ENCODE measurements at places on chromosomes 16 and 17. TPM values are rescaled to one million over a fixed set of nuclear protein-coding genes. Genes with fewer than 3 reads are reported as not detected.
A peak's percentile ranks its signal among the peaks of the same experiment; 100 is the strongest.

Gene ALOX12
- 1.3 TPM for total RNA-seq

Gene SYNRG
- total RNA-seq, result 137 TPM

Gene CRHR1
- not detected for total RNA-seq

Gene P2RX5
- total RNA-seq, result 15.4 TPM

Gene KRT33B
- total RNA-seq, result not detected

Gene NPIPA3
- total RNA-seq, result not detected

DNA sequence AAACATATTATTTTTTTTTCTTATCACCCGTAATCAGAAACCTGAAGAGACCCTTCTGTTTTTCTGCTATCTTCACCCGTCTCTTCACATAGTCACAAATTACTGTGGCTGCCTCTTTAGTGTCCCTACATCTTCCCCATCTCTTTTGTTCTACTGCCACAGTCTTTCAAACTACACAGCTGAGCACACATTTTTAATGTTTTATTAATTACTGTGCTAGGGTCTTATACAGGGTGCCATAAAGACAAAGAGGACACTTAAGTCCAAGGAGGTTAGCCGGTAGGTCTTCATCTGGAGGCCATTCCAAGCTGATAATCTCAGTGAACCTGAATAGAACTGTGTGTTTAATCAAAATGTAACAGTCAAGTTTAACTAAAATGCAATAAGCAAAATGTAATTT is 20.7 kb downstream of the CNTNAP4 start:
- no peaks in the 10 kb centered on the region for H3K4me1 ChIP-seq
- DNase-seq, result no peak
- H3K36me3 ChIP-seq, result no peaks in the 10 kb centered on the region
- no peak overlapping the region for H3K4me3 ChIP-seq

GRCh38 chr17:45440161-45440778 is 7.6 kb upstream of the ARHGAP27 start:
- H3K27me3 ChIP-seq, result no peaks in the 10 kb centered on the region
- no peak overlapping the region for H3K27ac ChIP-seq
- peaks cover 31% of the 10 kb centered on the region for H3K36me3 ChIP-seq
- H3K4me1 ChIP-seq, result peaks cover 5% of the 10 kb centered on the region

- DNase-seq, result peak; percentile 93
- H3K4me1 ChIP-seq, result peaks cover 38% of the 10 kb centered on the region
- no peaks in the 10 kb centered on the region for H3K27me3 ChIP-seq
- no peak overlapping the region for H3K4me3 ChIP-seq
Measured at GRCh38 chr17:41308251-41308917, 725 bp downstream of the KRTAP16-1 start.

- no peak for DNase-seq
- no peak overlapping the region for H3K4me3 ChIP-seq
- H3K27me3 ChIP-seq, result no peaks in the 10 kb centered on the region
Measured at GRCh38 chr17:19709841-19710240, 6.5 kb downstream of the SLC47A2 start.

- no peak for DNase-seq
- H3K27ac ChIP-seq, result no peak overlapping the region
- H3K4me1 ChIP-seq, result peaks cover 8% of the 10 kb centered on the region
- no peak overlapping the region for H3K4me3 ChIP-seq
Measured at GRCh38 chr17:30337393-30337999, 3.6 kb upstream of the TMIGD1 start.

DNA sequence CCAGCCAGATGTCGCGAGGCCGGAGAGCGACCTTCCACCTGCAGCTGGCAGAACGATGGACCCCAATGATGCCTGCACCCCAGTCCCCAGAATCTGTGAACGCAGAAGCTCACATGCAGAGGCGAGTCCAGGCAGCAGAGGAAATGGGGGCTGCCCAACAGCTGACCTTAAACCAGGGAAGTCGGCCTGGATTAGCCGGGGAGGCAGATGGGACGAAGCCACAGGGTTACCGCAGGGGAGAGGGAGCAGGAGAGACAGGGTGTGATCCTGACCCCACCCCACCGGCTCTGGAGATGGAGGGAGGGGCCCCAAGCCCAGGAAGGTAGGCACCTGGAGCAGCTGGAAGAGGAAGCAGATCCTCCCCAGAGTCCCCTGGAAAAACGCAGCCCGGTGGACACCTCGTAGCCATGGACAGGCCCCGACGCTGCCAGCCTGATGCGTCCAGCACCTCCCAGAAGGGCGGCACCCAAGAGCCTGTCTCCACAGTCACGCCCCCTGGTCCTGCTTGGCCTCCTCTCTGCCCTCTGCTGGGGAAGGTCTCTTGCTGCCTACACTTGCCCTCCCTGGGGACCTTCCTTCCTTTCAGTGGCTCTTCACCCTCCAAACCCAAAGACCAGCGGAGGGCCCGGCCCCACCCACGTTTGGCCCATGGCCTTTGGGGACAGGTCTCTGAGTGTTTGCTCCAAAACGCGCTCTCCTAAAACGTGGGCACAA is 37.3 kb downstream of the PIEZO1 start:
- peaks cover 8% of the 10 kb centered on the region for H3K36me3 ChIP-seq
- H3K4me1 ChIP-seq, result peaks cover 35% of the 10 kb centered on the region
- no peak overlapping the region for H3K4me3 ChIP-seq
- H3K27ac ChIP-seq, result no peak overlapping the region
- no peak for DNase-seq
- no peaks in the 10 kb centered on the region for H3K27me3 ChIP-seq

GRCh38 chr17:19357761-19358160 is 4.8 kb downstream of the B9D1 start:
- no peak for DNase-seq
- no peak overlapping the region for H3K27ac ChIP-seq
- no peaks in the 10 kb centered on the region for H3K27me3 ChIP-seq
- H3K4me3 ChIP-seq, result no peak overlapping the region
- H3K4me1 ChIP-seq, result peaks cover 8% of the 10 kb centered on the region

GRCh38 chr16:84065536-84066132 is 23.0 kb upstream of the SLC38A8 start:
- H3K4me1 ChIP-seq, result peaks cover 4% of the 10 kb centered on the region
- no peaks in the 10 kb centered on the region for H3K27me3 ChIP-seq
- H3K27ac ChIP-seq, result no peak overlapping the region
- H3K36me3 ChIP-seq, result peaks cover 87% of the 10 kb centered on the region
- DNase-seq, result peak; percentile 54
- H3K4me3 ChIP-seq, result no peak overlapping the region

DNA sequence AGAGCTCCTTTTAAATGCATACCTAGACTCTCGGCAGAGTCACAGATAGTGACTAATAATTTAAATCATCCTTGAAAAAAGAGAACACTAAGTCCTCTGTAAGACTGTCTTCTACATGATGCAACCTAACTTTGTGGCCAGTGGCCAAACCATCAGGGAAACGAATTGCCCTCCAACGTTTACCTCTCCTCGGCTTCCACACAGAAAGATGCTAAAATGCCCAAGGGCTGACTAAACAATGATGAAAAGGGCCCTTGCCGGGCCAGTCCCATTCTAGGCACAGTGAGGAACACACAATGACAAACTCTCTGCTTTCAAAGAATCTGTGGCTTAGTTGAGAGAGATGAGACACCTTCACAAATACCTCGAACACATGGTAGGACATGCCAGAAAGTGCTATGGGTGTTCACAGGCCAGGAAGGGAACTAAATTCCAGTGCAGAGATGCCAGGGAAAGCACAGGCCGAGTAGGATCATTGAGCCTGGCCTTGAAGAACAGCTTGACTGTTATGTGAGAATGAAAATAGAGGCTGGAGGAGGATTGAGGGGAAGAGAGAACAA is 35.3 kb upstream of the PITPNM3 start:
- peaks cover 66% of the 10 kb centered on the region for H3K36me3 ChIP-seq
- no peak for DNase-seq
- no peak overlapping the region for H3K4me3 ChIP-seq
- H3K27ac ChIP-seq, result no peak overlapping the region

GRCh38 chr17:35947156-35947585 is 3.7 kb upstream of the LYZL6 start:
- DNase-seq, result peak; percentile 33
- no peaks in the 10 kb centered on the region for H3K27me3 ChIP-seq
- no peaks in the 10 kb centered on the region for H3K36me3 ChIP-seq
- peaks cover 10% of the 10 kb centered on the region for H3K4me1 ChIP-seq
- no peak overlapping the region for H3K4me3 ChIP-seq

- no peak overlapping the region for H3K27ac ChIP-seq
- no peaks in the 10 kb centered on the region for H3K36me3 ChIP-seq
- H3K4me3 ChIP-seq, result no peak overlapping the region
- H3K4me1 ChIP-seq, result no peaks in the 10 kb centered on the region
Measured at GRCh38 chr16:49096176-49096945, 185.3 kb downstream of the CBLN1 start.

GRCh38 chr17:4357030-4357628 is 9.3 kb downstream of the UBE2G1 start:
- no peaks in the 10 kb centered on the region for H3K27me3 ChIP-seq
- DNase-seq, result no peak
- peaks cover 7% of the 10 kb centered on the region for H3K4me1 ChIP-seq
- no peak overlapping the region for H3K4me3 ChIP-seq

GRCh38 chr17:2289878-2290478 is 13.6 kb downstream of the SMG6 start:
- no peak for DNase-seq
- no peak overlapping the region for H3K4me3 ChIP-seq
- H3K4me1 ChIP-seq, result no peaks in the 10 kb centered on the region
- H3K27ac ChIP-seq, result no peak overlapping the region
- H3K36me3 ChIP-seq, result peaks cover 54% of the 10 kb centered on the region

DNA sequence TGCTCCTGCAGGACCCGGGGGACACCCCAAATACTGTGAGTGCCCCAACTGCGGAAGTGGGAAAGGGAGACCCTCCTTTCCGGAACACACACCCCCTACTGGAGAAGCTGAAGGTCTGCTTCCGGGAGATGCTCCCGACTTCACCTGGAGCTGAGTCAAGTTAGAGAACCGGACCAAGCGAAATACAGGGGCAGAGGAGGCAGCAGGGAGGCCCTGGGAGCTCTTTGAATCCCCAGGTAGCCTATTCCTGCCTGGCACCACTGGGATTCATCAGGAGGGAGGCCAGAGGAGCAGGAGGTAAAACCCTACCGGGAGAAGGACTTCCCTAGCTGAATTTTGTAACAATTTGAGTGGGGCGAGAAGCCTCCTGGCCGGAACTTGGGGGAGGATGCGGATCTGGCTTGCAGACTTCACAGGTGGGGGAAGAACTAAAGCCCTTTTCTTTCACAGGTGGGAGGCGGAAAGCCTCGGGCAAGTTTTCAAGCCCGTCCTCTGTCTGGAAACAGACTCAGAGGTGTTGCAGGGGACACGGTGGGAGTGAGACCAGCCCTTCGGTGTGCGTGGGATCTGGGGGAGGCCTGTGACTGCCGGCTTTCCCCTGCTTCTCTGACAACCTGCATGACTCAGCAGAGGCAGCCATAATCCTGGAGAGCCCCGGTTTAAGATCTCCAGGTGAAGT is 22.4 kb upstream of the TEKT1 start:
- H3K27ac ChIP-seq, result peak overlapping the region; percentile 51
- DNase-seq, result peak; percentile 41
- H3K4me3 ChIP-seq, result peak overlapping the region; percentile 31
- no peaks in the 10 kb centered on the region for H3K36me3 ChIP-seq
- peaks cover 19% of the 10 kb centered on the region for H3K4me1 ChIP-seq

DNA sequence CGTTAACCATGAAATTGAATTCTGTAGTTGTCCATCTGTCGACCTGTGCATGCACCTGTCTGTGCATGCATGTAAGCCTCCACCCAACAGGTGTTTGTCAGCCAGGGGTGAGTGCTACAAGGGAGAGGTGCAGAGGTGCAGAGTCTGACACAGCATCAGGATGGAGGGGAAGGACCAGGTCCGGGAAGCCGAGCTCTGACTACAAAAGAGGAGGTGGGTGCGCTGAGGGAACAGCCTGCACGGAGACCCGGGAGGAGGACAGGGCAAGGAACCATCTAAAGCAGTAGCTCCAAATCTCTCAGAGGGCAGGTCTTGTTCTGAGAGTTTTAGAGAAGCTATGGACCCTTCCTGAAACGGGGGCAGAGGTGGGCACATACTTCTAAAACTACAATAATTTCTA is 54.1 kb downstream of the B9D1 start:
- H3K27ac ChIP-seq, result no peak overlapping the region
- no peaks in the 10 kb centered on the region for H3K36me3 ChIP-seq
- no peak for DNase-seq
- H3K4me1 ChIP-seq, result peaks cover 36% of the 10 kb centered on the region
- H3K27me3 ChIP-seq, result peaks cover 3% of the 10 kb centered on the region

- no peak overlapping the region for H3K27ac ChIP-seq
- no peaks in the 10 kb centered on the region for H3K36me3 ChIP-seq
- DNase-seq, result peak; percentile 27
- H3K27me3 ChIP-seq, result peaks cover 43% of the 10 kb centered on the region
- peak overlapping the region; percentile 44 for H3K4me3 ChIP-seq
Measured at GRCh38 chr16:2968368-2968737, 795 bp upstream of the PAQR4 start.

GRCh38 chr17:76865174-76865573 is 3.0 kb upstream of the MGAT5B start:
- peaks cover 11% of the 10 kb centered on the region for H3K4me1 ChIP-seq
- H3K27ac ChIP-seq, result no peak overlapping the region
- no peaks in the 10 kb centered on the region for H3K36me3 ChIP-seq
- no peak overlapping the region for H3K4me3 ChIP-seq
- peaks cover 15% of the 10 kb centered on the region for H3K27me3 ChIP-seq

GRCh38 chr16:26231647-26232046 is 539.9 kb downstream of the HS3ST4 start:
- no peak overlapping the region for H3K4me3 ChIP-seq
- DNase-seq, result no peak
- peaks cover 2% of the 10 kb centered on the region for H3K27me3 ChIP-seq
- no peaks in the 10 kb centered on the region for H3K36me3 ChIP-seq
- H3K4me1 ChIP-seq, result no peaks in the 10 kb centered on the region
- no peak overlapping the region for H3K27ac ChIP-seq

GRCh38 chr16:56312556-56312955 is 112.8 kb downstream of the AMFR start:
- no peaks in the 10 kb centered on the region for H3K36me3 ChIP-seq
- DNase-seq, result no peak
- no peak overlapping the region for H3K4me3 ChIP-seq
- H3K27me3 ChIP-seq, result no peaks in the 10 kb centered on the region
- H3K4me1 ChIP-seq, result no peaks in the 10 kb centered on the region

DNA sequence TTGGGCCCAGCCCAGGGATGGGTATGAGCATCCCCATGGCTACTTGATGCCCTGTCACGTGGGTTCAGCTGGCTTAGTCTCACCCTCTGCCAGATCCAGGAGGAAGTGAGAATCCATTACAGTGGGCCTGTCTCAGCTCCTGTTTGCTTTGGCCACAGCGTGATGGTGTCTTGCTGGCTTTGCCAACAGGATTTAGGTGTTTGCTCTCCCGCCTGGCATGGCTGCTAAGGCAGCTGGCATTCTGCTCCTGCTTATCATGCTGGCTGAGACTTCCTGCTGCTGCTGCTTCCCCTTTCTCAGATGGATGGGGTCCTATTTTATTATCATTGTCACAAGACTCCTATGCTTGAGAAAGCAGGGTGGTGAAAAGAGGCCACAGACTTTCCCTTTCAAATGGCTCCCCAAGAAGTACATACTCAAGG is 28.3 kb upstream of the HOXB13 start:
- no peak overlapping the region for H3K4me3 ChIP-seq
- H3K36me3 ChIP-seq, result no peaks in the 10 kb centered on the region
- peaks cover 13% of the 10 kb centered on the region for H3K4me1 ChIP-seq
- no peak overlapping the region for H3K27ac ChIP-seq

GRCh38 chr17:2649191-2649590 is 55.7 kb downstream of the PAFAH1B1 start:
- no peak overlapping the region for H3K27ac ChIP-seq
- no peaks in the 10 kb centered on the region for H3K4me1 ChIP-seq
- H3K4me3 ChIP-seq, result no peak overlapping the region
- H3K27me3 ChIP-seq, result no peaks in the 10 kb centered on the region

- H3K36me3 ChIP-seq, result no peaks in the 10 kb centered on the region
- H3K27ac ChIP-seq, result no peak overlapping the region
- H3K4me1 ChIP-seq, result peaks cover 20% of the 10 kb centered on the region
- no peaks in the 10 kb centered on the region for H3K27me3 ChIP-seq
Measured at GRCh38 chr17:50883850-50884438, 17.8 kb upstream of the TOB1 start.

All from natural killer cell (primary cell).